RWPE1 (cell line): ENCODE measurements at places on chromosomes 11 and 22.
A peak's percentile ranks its signal among the peaks of the same experiment; 100 is the strongest.

GRCh38 chr11:126133901-126134300 lies 71.2 kb upstream of the CDON start:
- DNase-seq = no peak

GRCh38 chr11:65611028-65611757 lies 2.8 kb downstream of the MAP3K11 start:
- DNase-seq = no peak

DNA sequence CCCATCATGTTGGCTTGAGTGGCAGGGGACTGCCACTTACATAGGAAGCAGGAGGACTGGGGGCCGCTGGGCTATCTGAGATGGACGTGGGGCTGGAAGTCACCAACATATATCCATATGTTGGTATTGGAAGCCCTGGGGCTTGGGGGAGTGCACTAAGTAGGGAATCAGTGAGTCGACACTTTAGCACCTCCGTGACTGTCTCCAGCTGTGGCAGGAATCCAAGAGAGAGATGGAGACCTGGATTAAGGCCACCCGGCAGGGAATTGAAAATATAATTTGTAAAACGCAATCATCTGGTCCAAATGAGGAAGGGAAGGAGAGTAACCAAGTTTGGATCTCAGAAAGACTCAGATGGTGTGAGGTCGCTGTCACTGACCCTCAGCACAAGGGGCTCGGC lies 68.4 kb downstream of the ELFN2 start:
- no peak for DNase-seq

DNA sequence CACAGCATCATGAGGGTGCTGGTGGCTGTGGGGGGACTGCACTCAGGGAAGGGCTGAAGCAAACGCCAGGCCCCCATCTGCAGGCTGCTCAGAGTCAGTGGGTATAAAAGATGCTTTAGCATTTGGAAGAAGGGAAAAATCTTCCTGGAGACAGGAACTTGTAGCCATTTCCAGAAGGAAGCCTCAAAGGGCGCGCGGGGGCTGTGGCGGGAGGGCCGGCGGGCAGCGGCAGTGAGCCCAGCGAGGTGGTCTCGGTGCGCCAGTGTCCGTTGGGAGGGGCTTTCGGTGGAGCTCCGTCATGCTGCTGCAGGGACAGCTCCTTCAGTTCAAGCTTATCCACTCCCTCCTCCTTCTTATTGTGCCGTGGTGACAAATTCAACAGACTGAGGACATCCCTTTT lies 63.0 kb upstream of the PITPNB start:
- no peak for DNase-seq

- no peak for DNase-seq
Observed at GRCh38 chr11:33642461-33643166, 58.0 kb downstream of the C11orf91 start.

DNA sequence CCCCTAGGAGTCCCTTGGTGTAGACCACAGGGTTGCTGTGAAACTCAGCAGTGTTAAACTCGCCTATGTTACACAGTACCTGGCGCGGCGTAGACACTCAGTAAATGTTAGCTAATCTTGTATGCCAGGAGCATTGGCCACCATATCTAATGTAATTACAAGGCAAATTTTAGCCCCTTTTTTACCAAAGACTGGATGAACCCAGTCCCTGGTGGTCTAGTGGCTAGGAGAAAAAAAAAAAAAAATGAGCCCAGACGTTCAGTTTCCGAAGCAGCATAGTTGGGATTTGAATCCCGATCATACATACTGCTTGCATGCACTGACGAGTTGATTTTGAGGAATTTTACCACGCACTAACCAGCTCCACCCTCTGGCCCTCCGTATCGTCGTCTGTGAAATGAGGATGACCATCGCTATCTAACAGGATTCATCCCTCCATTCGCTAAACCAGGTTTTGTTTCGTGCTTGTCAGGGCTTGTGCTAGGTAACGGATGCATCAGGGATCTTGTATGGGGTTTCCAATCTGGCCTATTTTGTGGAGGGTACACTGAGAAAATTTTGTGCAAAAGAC lies 688 bp downstream of the PTS start:
- DNase-seq = peak; percentile 41

DNA sequence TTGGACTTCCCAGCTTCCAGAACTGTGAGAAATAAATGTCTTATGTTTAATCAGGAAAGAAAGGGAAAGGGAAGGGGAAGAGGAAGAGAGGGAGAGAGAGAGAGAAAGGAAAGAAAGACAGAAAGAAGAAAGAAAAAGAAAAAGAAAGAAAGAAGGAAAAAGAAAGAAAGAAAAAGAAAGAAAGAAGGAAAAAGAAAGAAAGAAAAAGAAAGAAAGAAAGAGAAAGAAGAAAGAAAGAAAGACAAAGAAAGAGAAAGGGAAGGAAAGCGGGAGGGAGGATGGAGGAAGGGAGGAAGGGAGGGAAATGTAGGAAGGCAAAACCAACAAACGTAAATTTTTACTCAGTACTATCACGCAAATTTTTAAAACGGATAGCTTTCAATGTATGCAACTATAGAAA lies 2281.8 kb downstream of the LRRC4C start:
- no peak for DNase-seq

GRCh38 chr22:35037089-35037488 lies 28.9 kb upstream of the ISX start:
- no peak for DNase-seq

GRCh38 chr22:28759861-28760560 lies 12.5 kb upstream of the CCDC117 start:
- DNase-seq = no peak

DNA sequence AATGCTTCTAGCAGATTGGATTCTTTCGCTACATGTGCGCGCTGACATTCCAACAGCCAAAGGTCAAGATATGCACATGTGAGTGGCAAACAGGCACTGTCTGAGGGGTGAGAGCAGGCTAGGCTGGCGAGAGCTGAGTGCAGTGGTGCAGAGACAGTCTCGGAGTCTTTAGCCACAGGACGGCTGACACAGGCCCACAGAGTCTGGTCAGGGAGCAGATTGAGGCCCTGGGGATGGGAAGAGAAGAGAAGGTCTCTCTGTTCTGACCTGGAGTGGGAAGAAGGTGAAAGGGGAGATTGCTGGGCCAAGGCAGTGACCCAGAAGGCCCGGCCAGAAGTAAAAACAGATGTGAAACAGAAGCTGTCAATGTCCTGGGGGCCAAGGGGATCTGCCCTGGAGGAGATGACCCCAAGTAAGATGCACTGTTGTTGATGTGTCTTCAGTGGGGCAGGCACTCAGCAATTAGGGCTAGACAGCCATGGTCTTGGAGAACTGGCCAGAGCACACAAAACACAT lies 197.8 kb downstream of the ETS1 start:
- DNase-seq = no peak

- no peak for DNase-seq
Observed at GRCh38 chr11:117214404-117215110, 15.4 kb downstream of the TAGLN start.

DNA sequence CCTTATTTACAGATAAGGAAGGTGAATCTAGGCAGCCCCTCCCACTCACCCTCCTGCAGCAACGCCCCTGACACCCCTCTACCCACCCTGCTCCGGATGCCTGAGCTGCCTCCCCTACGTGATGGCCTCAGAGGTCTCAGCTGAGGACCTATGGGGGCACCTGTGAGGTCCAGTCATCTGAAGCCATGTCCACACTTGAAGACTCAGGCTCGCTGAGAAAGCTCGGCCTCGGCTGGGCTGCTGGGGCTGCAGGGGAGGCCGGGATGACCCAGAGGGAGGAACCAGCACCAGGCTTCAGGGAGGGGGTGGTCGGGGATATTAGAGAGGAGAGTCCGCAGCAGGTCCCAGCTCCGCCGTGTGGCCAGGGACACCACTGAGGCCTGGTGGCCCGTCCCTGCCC lies 92.8 kb downstream of the BRD1 start:
- no peak for DNase-seq

GRCh38 chr22:46934746-46935491 lies 172.5 kb downstream of the TBC1D22A start:
- DNase-seq = peak; percentile 69

GRCh38 chr11:117127171-117127901 lies 16.8 kb upstream of the PAFAH1B2 start:
- no peak for DNase-seq
